Stimulated activated CD4-positive, alpha-beta T cell treated with anti-CD3 and anti-CD28 coated beads, Interleukin-4, amount 100 ng/mL, for 4 hours (primary cell): ENCODE measurements at places on chromosomes 2 and 18.

DNA sequence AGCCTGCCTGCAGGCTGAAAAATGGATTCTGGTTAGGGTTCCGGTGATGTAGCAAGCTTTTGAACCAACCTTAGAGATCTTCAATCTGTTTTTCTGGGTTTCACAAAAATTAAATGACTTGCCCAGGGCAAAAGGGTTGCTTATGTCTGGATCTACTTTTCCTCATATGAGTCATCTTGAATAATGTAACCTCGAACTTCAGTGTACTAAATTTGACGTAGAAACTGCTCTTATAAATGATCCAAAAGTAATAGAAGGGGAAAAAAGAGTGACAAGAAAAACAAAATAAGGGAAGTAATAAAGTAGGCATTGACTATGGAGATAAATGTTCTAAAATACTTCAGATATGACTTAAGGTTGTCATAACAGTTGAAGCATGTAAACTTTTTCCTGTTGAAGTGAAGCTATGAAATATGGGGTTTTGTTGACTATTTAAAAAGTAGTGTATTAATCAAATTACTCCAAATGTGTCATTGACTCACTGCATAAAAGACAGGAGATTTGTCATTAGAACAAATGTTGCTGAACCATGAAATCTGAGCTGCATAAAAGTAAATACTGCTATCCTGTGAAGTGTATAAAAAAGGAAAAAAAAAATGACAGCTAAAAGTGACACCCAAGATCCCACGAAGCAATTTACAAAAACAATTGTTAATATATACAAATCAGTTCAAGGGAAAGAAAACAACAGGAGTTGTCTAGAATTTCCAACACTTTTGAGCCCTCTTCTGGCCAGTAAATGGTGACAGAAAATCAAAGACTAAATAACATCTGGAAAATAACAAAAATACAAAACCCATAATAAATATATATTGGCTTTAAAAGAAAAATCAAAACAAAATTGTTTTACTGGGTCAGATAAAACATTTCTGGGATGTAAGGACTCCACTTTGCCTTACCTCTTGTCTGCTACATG lies 103.6 kb upstream of the SERPINE2 start:
- no peak for DNase-seq

- no peak for DNase-seq
Observed at GRCh38 chr2:226011716-226012450, 612.4 kb downstream of the NYAP2 start.

DNA sequence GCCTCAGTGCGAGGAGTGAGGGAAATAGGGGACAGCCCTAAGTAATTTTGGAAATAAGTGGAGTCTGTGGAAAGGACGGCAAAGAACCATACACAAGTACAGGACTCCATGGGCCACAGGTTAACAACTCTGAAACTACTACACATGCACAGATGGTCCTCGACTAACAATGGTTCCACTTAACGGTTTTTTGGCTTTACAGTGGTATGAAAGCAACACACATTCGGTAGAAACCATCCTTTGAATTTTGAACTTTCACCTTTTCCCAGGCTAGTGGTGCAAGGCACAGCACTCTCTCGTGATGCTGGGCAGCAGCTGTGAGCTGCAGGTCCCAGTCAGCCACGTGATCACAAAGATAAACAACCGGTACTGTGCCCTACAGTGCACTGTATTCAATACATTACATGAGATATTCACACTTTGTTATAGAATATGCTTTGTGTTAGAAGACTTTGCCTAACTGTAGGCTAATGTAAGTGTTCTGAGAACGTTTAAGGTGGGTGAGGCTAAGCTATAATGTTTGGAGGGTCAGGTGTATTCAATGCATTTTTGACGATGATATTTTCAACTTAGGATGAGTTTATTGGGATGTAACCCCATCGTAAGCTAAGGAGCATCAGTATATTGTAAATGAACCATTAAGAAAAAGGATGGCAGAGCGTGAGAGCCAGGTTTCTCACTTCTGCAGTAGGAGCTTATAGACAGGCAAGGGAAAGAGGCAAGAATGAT lies 44.6 kb downstream of the TBC1D8 start:
- no peak for DNase-seq

GRCh38 chr18:3671176-3671575 lies 221.2 kb downstream of the TGIF1 start:
- DNase-seq: no peak

DNA sequence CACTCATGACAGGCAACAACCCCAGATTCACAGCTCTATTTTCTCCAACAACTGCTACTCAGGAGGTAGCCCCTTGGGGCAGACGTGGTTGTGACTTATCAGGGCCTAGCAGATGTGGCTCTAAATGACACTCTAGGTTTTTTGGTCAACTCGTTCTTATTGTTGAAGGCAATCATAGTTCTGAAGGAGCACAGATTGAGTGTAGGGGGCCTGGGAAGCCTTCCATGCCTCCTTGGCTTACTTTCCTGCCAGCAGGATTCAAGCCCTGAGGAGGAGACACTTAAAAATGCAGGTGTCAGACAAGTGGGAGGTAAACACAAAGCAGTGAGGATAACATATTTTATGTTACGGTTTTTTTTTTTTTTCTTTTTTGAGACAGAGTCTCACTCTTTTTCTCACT lies 23.5 kb upstream of the SUCLG1 start:
- DNase-seq: no peak
